Activated CD4-positive, alpha-beta memory T cell treated with anti-CD3 and anti-CD28 coated beads for 36 hours (primary cell): ENCODE measurements at places on chromosomes 7 and 10. TPM values are rescaled to one million over a fixed set of nuclear protein-coding genes. Genes with fewer than 3 reads are reported as not detected.

Gene SPDYE2B
- not detected for total RNA-seq

Gene PON3
- not detected for total RNA-seq

Gene GRID1
- not detected for total RNA-seq

Gene TMEM120A
- total RNA-seq: 24.2 TPM

Gene CPN1
- not detected for total RNA-seq

Gene ASB10
- total RNA-seq: not detected

Gene PTPRZ1
- not detected for total RNA-seq

Gene HOXA2
- not detected for total RNA-seq

Gene PDE6C
- not detected for total RNA-seq

Gene FGL2
- 0.65 TPM for total RNA-seq

Gene FKBP6
- total RNA-seq: not detected

Gene NAT16
- total RNA-seq: not detected

Gene ANXA11
- 242 TPM for total RNA-seq

Gene METTL27
- 1.7 TPM for total RNA-seq

Gene DRGX
- not detected for total RNA-seq

Gene C10orf53
- not detected for total RNA-seq

Gene DDX56
- 87.0 TPM for total RNA-seq

Gene MYOF
- total RNA-seq: 49.7 TPM

Gene WEE2
- not detected for total RNA-seq

Gene CPXM2
- total RNA-seq: not detected

Gene CNTNAP2
- total RNA-seq: not detected

Gene WDR37
- 19.4 TPM for total RNA-seq

Gene DNAJB6
- 90.7 TPM for total RNA-seq

Gene OR2A12
- not detected for total RNA-seq

Gene LIPK
- not detected for total RNA-seq

Gene CYP17A1
- total RNA-seq: not detected

Gene NPY4R
- total RNA-seq: not detected

Gene SH2D4B
- 0.12 TPM for total RNA-seq

Gene TACR2
- total RNA-seq: not detected

Gene HACD1
- 3.3 TPM for total RNA-seq

Gene FAM131B
- 2.3 TPM for total RNA-seq

Gene CDHR3
- total RNA-seq: 0.57 TPM

Gene PRKRIP1
- 20.8 TPM for total RNA-seq

Gene EBLN1
- not detected for total RNA-seq

Gene C10orf67
- 0.31 TPM for total RNA-seq

Gene CTAGE8
- 1.7 TPM for total RNA-seq

Gene MSMB
- total RNA-seq: not detected

Gene MLLT10
- 35.4 TPM for total RNA-seq

Gene TAS2R3
- 0.63 TPM for total RNA-seq

Gene LLCFC1
- total RNA-seq: not detected

Gene PDK4
- total RNA-seq: not detected

Gene SEMA3D
- not detected for total RNA-seq

Gene IGFBP3
- total RNA-seq: 1.9 TPM

Gene SPDYE6
- not detected for total RNA-seq

Gene FFAR4
- not detected for total RNA-seq

Gene CEP41
- 14.0 TPM for total RNA-seq

Gene HDAC9
- 1.1 TPM for total RNA-seq

Gene DPYSL4
- total RNA-seq: 7.2 TPM
